ENCODE measurements at places on chromosomes 1 and 21. TPM values are rescaled to one million over a fixed set of nuclear protein-coding genes. Genes with fewer than 3 reads are reported as not detected.

DNA sequence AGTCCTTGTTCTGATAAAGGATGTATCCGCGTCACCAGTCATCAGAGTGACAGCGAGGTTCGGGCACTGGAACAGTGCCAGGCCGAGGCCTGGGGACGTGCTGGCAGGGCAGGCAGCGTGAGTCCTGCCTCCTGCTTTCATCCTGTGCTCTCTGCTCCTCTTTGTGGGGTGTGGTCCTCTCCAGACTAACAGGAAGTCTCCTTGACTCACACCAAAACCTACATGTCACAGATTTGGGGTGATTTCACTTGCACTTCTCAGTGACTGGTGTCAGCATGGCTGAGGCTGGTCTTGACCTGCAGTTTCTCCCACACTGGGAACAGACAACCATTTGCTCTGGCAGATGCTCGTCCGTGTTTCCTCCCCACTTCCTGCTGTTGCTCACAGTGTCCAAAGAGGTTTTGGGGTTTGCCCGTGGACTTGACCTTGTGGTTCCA is 8.8 kb upstream of the NLRP3 start:
- no peak for DNase-seq

- no peak for DNase-seq
Observed at GRCh38 chr1:153536671-153537375, 1.0 kb upstream of the S100A6 start.

The GPR25 gene
- not detected for polyA plus RNA-seq

- no peak for DNase-seq
Observed at GRCh38 chr1:221881805-221882581, 140.1 kb upstream of the DUSP10 start.

The LEFTY1 gene
- polyA plus RNA-seq = 0.20 TPM

DNA sequence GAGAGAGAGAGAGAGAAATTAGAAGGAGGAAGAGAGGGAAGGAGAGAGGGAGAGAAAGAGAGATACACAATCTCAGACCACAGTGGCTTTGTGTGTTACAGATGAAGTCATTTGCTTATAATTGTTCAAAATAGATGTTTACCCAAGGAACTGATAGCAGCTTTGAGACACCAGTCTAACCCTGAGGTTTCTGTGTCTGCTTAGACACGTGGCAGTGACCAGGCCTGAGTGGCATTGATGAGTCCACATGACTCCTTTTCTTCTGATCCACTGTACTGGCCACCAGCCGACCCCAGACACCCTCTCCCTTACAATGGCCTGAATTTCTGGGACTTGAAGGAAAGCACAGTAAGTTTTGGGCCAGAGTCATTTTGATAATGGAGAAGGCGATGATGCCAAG is 104.9 kb downstream of the DUSP10 start:
- no peak for DNase-seq

The LYSMD1 gene
- polyA plus RNA-seq = 10.5 TPM

DNA sequence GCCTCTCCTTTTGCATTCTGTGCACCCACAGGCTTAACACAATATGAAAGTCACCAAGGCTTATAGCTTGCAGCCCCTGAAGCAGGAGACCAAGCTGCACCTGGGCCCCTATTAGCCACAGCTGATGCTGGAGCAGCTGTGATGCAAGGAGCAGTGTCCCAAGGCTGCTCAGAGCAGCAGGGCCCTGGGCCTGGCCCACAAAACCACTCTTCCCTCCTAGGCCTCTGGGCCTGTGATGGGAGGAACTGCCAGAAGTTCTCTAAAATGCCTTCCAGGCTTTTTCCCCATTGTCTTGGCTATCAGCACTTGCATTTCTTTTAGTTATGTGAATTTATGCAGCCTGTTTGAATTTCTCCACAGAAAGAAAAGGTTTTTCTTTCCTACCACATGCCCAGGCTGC is 89.5 kb upstream of the KCTD3 start:
- DNase-seq = no peak
